ENCODE measurements at places on chromosomes 5 and 9.

DNA sequence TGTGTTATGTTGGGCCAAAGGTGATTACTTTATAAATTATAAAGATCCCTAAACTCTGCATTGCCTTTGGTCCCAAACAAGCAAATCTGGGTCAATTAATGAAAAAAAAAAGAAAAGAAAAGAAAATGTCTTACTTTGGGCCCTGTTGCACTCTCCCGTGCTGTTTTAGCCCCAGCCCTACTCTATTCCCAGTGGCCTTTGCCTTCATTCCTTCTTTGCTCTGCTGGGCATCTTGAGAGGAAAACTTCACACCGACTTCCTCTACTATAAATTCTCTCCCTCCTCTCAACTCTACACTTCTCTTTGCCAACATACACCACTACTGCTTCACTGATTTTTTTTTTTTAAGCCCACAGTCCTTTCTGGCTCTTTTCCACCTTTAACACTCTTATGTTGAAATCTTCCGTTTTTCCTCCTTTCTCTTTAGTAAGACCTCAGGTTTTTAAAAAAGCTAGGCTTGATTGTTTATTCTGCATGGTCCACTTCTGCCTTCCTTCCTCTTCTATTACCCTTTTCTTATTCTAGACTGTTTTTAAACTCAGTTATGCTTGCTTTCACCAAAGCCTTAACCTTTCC, 4.5 kb upstream of the MSMP start:
- no peak for DNase-seq

GRCh38 chr5:151222790-151223446, 974 bp downstream of the CCDC69 start:
- no peak for DNase-seq

DNA sequence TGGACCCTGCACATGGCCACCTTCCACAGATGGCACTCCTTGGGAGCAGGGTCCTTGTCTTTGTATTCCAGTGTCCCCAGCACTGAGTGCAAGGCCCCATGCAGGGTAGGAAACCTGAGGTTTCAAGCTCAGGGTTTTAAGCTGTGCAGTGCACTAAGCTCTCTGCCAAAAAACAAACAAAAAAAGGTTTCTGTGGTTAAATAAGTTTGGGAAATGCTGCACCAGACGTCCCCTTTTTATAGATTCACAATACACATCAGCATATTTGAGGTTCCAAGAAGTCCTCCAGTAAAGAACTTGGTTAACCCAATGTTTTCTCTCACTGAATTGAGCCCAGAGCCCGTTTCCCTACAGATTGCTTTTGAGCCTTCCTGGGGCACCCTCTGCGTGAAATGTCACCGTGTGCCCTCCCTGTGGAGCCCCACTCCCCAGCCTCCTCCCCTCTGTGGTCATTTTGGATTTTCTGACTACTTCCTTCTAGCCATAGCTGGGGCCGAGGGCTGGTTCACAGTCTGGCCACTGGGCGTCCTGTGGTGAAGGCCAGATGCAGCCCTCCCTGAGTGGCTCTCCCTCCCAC, 17.1 kb downstream of the DELE1 start:
- DNase-seq, result no peak

DNA sequence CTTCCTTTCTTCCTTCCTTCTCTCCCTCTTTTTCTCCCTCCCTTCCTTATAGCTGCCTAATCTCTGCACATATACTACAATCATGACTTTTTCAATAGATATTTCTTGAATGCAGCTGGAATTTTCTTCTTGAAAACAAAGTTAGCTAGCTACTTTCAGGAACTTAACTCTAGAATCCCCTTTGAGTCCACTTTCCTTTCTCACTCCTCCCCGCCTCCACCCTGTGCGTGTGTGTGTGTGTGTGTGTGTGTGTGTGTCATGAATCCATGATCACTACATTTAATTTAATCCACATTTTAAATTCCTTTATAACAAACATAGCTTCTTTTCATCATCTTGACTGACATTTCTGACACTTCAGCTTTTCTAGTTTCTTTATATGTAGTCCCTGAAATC, 167.5 kb upstream of the KLF9 start:
- no peak for DNase-seq

DNA sequence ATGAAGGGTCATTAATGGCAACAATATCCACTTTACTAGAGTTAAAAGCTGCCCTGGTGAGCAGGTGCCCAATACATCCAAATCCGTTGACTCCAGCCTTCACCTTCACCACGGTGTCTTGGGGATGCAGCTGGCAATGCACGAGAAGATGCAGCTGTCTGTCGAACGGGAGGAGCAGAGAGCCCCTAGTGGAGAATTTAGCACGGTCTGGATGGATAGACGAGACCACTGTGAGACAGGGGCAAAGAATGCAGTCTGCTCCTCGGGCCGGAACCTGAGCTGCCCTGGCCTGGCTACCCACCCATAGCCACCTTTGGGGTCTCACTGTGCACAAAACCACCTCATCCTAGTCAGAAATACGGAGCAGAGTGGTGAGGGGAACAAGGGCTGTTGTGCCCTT, 35.1 kb downstream of the ADRA1B start:
- peak; percentile 28 for DNase-seq

GRCh38 chr9:107378006-107378405, 94.9 kb downstream of the RAD23B start:
- no peak for DNase-seq

DNA sequence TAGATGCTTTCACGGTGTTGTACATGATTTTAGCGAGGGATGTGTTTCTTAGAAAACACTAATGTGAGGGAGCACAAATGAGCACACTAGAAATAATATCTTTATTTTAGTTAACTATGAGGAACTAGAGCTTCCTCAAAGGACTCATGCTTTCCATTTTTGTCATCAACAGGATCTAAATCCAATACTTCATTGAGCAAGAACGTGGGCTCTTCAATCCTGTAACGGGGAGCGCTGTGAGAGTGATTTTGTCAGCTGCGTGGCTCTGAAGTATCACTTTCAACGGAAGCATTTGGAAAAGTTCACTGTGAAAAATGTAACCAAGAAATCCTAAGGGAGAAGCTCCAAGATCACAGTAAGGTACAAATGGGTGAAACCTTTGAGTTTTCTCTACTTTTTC, 93.2 kb downstream of the LIX1 start:
- DNase-seq, result no peak

GRCh38 chr5:145931718-145932117, 4.7 kb upstream of the SH3RF2 start:
- no peak for DNase-seq

DNA sequence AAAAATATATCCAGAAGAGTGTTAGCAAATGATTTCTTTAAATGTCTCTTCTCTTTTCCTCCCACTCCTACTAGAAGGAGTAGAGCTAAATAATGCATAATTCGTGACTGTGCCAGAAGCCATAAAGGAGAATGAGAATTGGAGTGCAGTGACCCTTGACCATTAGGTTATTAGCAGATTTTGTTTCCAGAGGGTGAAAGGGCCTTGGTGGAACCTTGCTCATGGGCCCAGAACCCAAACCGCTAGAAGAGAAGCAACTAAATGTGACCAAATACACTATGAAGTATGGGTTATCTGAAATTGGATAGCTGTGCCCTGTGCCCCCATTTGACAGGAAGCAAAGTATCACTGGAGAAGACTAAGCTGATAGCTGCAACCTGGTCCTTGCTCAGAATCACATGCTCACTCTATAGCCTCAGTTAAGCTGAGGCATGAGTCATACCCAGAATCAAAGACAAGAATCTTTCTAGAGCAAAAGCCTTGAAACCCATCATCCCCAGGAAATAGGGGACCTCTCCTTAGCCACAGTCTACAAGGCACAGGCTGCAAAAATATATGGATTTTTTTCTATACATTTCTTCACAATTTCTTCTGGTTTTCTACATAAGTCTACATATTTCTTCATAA, 36.3 kb downstream of the CAPSL start:
- DNase-seq, result no peak

DNA sequence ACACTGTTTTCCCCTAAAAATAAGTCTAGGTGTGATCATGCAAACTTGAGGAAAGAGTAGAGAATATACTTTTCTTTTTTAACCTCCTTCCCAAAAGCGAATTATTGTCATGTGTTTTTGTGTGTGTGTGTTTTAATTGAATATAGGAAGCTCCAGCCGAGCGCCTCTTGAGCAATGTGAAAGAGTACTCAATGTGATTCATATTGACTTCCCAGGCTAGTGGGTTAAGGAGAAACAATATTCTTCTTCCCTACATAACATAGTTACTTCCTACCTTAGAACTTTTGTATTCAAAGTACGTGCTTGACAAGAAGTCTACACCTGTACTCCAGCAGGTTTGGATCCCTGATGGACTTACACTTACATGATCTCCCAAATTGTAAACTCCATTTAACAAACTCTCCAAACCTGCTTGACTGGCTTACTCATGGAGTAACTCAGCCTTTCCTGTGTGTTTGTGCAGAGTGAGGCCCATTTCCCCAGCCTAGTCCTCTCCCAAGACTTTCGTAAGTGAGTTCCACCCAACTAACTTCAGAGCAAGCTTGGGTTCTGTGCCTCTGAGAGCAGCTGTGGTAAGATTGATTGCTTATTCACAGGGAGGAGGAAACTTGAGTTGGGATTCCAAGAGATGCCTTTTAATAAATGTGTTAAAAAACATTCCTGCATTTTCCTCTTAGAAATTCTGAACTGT, 9.3 kb downstream of the SLC28A3 start:
- DNase-seq, result no peak

GRCh38 chr9:126152622-126153362, 173.8 kb upstream of the MVB12B start:
- DNase-seq, result no peak

- no peak for DNase-seq
Observed at GRCh38 chr9:76037587-76038225, 147.2 kb downstream of the PCSK5 start.

DNA sequence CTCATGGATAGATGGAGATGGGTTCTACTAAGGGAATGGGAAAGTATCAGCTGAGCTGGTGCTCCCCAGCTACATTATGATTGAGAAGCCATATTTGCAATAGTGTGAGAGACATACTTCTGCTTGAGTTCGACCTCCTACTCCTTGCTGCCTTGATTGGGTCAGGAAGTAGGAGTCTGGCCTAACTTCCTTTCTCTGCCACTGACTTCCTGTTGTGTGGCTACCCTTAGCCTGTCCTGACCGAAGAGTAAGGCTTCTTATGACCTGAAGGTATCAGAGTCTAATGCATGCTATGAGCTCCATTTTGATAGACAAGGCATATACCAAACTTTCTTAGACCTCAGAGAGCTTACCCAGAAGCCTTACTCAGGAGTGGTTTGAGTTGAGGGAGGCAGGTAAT, 53.9 kb downstream of the OSTF1 start:
- no peak for DNase-seq

DNA sequence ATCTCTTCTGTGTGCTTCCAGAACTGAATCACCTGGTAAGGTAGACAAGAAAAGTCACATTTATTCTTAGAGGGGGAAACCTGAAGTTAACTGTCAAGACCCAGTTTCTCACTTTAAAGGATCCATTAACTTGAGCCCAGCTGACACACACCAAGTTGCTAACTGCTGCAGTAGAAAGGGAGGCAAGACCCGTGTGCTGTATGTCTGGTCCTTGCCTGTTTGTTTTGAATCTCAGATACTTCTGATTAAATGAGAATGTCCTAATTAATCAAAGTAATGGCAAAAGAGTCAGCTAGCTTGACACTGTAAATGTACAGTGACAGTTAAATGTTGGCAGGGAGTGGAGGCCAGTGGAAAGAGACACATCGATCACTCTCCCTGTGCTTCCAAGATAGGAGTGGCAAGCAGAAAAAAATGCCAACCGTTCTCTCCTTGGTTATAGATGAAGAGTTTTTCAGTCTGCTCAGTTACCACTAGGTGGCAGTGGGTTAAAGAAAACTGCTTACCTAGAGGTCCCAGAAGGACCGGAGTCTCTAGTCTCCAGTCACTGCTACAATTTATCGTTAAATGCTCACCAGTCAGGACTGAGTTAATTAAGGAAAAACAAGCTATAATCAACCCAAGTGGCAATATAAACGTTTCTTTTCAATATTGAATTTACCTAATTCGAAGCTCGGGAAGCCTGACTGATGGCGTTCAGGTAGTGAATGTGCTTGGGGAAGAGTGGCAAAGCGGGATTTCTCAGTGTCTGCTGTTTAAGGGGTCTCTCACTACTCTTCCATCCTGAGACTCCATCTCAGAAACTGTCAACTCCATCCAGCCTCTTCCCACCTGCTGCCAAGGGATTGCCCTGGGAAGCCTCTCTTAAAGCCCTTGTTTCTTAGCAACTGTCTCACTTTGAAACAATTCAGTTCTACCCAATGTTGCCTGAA, 18.4 kb downstream of the LSM11 start:
- peak; percentile 74 for DNase-seq

GRCh38 chr5:139391570-139392323, 2.0 kb upstream of the MZB1 start:
- DNase-seq, result no peak

- no peak for DNase-seq
Observed at GRCh38 chr9:91177081-91177480, 184.6 kb downstream of the AUH start.

DNA sequence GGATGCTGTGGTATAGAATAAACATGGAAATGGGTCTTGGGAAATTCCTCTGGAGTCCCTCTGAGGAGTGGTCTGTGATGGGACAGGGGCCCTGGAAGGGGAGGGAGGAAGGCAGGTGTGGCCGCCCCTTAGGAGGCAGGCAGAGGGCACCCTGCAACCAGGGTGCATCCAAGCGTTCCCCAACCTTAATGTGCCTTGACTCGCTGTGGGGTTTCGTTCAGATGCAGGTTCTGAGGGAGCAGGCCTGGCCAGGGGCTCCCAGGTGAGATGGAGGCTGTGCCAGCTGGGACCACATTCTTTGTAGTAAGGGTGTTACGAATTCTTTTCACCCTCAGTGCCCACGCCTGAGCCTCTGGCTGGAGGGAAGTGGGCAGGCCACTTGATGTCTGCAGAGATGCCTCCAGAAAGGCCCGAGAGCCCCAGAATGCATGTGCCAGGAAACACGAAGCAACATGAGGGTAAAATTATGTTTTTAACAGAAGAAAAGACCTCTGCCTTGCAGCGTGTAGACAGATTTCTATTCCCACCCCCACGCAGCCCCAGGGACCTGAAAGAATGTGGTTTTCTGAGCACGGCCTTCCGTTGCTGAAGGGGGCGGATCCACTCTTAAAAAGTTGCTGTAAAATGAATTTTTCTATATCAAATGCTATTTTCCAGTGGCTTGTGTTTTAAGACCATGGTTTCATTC, 150.4 kb upstream of the IER5L start:
- DNase-seq, result no peak

DNA sequence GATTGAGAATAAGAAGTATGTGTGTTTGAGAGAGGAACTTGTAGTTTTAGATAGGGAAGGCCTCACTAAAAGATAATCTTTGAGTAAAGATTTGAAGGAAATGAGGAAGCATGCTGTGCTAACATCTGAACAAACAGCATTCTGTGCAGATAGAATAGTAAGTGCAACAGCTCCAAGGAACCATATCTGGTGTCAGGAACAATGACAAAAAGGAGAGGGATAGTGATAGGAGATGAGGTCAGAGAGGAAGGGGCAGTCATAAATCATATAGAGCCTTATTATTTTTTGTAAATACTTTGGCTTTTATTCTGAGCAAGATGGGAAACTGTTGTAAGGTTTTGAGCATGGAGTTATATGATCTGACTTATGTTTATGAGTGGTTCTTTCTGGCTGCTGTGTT, 3.8 kb downstream of the MRPL22 start:
- no peak for DNase-seq

DNA sequence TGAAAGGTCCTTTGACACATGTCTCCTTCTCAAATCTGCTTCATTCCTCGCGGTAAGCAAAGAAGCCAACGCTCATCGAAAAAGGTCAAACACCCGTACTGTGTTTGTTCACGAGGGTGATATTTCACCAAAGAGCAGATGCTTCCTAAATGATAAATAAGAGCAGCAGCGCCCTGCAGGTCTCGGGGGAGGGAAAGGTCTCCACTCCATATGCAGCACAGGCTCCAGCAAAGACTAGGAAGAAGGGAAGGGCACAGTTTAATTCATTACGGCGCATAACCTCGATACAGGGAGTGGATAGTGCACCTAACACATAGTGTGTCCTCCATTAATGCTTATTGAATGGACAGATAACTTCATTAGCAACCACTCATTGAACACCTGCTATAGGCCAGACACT, 593.3 kb downstream of the CDK5RAP2 start:
- no peak for DNase-seq
